Jurkat, Clone E6-1 (cell line): ENCODE measurements at places on chromosomes 2 and 18.

- no peak for DNase-seq
These were observed 8.8 kb downstream of the COL4A4 start for GRCh38 chr2:227154986-227155774.

- DNase-seq = no peak
These were observed 502 bp downstream of the TUBB6 start for GRCh38 chr18:12308386-12309100.

GRCh38 chr2:17667898-17668297 lies 85.7 kb downstream of the SMC6 start:
- no peak for DNase-seq

DNA sequence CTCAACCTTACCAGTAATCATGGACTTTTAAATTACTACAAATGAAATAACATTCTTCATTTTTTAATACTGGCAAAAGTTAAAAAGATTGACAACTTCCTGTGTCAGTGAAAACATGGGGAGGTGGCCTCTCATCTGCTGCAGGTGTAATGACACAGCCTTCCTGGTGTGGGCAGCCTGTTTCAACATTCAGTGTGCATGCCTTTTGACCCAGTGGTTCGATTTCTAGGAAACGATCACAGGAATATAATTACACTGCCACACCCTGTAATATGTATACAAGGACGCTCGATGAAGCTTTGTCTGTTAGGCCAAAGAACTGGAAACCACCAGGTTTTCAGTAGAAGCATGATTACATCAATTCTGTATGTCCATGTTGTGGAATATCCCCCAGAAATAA lies 68.7 kb downstream of the MTHFD2 start:
- peak; percentile 29 for DNase-seq

- no peak for DNase-seq
These were observed 46.3 kb upstream of the CCDC150 start for GRCh38 chr2:196592911-196593881.

GRCh38 chr2:57617318-57617717 lies 429.3 kb upstream of the VRK2 start:
- DNase-seq = no peak

GRCh38 chr2:241190291-241190981 lies 2.0 kb downstream of the ANO7 start:
- DNase-seq = no peak

DNA sequence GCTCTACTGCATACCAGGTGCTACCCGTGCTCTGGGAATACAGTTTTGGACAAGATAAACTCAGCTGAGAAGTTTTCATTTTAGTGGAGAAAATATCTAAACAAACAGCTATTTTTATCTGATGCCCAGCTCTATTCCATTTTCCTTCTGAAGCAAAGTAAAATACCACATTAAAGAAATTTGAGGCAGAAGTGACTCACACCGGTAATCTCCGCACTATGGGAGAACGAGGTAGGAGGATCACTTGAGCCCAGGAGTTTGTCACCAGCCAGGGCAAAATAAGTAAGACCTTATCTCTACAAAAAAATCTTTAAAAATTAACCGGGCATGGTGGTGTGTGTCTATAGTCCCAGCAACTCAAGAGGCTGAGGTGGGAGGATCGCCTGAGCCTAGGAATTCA lies 416.2 kb upstream of the LYPD1 start:
- no peak for DNase-seq
